HT-29 (cell line): ENCODE measurements at places on chromosomes 1 and 21.

DNA sequence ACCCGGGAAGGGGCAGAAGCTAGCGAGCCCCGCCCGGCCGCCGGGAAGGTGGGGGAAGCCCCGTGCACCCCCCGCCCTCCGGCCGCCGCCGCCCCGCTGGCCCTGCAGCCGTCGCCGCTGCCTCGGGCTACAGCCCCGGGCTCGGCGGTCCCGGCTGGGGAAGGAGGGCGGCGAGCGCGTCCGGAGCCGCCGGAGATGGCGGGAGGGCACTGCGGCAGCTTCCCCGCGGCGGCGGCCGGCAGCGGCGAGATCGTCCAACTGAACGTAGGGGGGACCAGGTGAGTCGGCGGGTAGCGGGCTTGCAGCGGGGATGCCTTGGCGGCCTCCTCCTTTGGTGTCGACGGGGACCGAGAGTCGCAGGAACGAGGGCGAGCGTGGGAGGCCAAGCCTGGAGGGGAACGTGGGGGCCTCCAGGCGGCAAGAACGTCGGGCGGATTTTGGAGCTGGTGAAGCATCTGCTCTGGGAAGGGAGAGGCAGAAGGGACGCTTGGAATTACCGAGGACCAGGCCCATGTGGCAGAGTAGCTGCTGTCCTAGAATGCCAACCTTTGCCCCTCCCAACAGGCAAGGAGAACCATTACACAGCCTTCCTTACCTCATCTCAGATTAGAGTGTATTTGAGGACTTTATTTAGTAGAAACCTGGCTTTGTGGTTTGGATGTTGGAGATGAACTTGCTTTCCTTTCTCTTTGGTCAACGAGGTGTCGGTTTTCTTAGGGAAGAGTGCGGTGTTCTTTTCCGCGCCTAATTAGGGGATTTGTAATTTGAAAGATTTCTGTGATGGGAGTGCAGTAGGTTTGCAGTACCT, 591 bp downstream of the KCTD3 start:
- DNase-seq: peak; percentile 83

DNA sequence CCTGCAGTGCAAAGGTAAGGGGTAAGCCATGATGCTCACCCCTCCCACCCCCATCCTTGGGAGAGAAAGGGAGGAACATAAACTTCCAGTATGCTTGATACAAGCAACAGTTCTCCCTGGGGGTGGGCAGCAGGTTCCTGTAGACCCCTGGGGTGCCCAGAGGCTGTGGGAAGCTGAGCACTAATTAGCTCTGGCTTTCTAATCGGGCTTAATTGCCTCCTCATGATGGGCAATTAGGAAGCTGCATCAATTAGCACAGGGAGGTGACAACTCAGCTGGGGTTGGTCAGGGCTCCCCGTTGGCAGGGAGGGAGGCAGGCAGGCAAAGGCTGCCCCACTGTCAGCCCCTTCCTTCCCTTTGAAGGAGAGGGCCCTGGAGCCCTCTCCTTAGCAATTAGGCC, 15.7 kb upstream of the LMNA start:
- no peak for DNase-seq

GRCh38 chr1:30732277-30732996, 9.1 kb upstream of the MATN1 start:
- DNase-seq: no peak

DNA sequence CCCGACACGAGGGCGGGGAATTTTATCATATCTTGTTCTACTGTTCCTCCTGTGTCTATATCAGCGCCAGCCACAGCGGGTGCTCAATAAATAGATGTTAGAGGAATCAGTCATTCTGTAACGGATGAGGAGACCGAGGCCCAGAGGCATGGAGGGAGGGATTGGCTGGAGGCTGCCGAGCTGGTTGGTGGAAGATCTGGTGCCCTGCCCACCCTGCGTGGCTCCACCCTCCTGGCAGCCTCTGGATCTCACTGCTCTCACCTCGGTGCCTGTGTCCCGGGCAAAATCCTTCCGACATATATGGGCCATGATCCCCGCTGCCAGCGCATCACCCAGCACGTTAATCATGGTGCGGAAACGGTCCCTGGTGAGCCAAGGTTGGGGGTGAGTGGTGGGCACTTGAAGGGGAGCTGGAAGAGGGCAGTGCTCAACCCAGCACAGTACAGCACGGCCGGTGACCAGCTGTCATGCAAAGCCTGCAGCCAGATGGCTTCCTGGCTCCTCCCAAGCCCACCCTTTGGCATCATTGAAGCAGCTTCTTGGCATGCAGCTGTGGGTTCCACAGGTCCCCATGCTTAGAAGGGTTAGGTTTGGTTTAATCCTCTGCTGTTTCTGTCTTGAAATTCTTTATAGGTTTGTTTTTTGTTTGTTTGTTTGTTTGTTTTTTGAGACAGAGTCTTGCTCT, 26.7 kb downstream of the PODN start:
- peak; percentile 61 for DNase-seq

DNA sequence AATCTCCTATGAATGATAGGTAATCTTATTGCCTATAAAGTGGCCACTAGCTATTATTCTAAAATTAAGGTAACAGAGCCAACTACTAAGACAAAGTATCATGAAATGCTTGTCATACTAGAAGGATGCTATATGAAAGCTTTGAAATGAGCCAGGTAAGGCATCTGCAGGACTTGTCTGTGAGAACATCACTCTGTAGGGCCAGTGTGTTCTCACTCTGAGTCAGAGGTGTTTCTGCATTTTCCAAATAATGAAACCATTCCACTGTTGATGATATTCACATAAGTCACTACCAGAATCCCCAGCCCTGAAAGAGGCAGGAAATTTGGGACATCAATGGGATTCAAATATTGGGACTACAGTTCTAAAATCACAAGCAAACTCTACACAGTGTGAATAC, 25.8 kb upstream of the GBP5 start:
- DNase-seq: no peak

GRCh38 chr1:26838474-26839338, 12.2 kb downstream of the ZDHHC18 start:
- DNase-seq: no peak

DNA sequence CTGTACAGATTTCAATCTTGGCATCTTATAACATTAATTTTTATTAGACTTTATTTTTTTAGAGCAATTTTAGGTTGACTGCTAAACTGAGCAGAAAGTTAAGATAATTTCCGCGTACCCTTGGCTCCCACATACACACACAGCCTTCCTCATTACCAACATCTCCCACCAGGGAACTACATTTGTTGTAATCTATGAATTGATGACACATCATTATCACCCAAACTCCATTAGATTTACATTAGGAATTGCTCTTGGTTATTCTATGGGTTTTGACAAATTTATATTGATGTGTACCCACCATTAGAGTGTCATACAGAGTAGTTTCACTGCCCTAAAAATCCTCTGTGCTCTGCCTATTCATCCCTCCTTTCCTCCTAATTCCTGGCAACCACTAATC, 56.4 kb upstream of the GRIK3 start:
- DNase-seq: no peak

GRCh38 chr1:167957710-167958109, 20.8 kb upstream of the MPC2 start:
- no peak for DNase-seq

GRCh38 chr1:216332462-216332861, 90.8 kb downstream of the USH2A start:
- no peak for DNase-seq

DNA sequence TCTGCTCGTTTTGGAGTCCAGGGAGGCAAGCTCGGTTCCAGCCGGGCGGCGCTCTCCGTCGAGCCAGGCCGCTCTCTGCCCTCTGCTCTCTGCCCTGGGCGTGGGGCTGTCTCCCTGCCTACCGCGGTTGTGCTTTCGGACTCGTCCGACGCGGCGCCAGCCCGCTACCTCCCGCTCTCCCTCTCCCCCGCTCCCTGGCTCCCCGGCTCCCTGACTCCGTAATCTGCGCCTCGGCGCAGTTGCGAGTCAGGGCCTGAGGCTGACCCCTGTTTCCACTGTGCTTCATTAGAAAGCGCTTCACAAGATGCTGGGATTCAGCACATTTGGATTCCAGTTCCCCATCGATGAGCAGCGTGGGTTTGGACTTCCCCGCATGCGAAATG, 2.2 kb downstream of the SOX13 start:
- peak; percentile 42 for DNase-seq

DNA sequence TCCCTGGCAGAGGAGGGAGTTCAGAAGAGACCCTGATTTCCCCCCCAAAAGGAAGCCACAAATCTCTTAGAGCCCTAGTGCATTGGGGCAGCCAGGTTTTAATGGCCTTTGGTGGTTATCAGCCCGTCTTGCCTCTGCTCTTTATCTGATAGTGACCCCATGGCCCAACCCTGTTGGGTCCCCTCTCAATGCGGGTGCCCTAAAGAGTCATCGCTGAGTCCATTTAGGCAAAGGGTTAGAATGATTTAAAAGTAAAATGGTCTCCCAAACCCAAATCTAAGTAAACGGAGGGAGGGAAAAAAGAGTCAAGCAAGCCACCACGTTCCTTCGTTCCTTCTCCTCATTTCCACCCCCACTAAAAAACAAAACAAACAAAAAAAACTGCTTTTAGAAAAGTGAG, 164.0 kb downstream of the RUNX1 start:
- DNase-seq: peak; percentile 47

DNA sequence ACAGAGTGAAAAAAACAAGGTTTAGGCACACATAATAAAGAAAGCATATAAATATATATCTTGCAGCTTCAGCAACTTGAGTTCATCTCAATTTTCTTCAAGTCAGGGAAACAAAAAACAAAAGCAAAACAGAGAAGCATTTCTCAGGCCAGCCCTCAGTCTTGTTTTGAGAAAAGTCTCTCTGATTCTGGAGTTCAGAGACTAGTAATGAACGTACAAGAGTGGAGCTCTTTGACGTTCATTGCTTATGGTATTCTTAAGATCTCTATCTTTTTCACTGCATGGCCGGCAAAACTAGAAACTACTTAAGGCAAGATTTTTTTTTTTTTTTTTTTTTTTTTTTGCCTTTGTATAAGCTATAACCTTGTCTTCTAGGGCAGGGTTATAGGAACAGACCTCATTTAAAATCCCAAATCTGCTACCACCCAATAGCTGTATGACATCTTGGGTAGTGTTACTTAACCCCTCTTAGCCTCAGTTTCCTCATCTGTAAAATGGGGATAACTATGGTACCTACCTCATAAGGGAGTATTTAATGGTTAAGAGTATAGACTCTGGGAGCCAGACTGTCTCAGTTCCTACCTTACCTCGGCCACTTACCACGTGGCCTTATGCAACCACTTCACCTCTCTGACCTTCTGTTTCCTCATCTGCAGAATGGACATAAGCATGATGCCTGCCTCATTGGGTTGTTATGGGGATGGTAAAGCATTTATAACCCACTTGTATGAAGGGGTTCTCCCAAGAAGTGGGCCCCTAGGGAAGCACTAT, 33.6 kb downstream of the LMO4 start:
- DNase-seq: no peak

- DNase-seq: no peak
Measured at GRCh38 chr1:234388094-234388493, 14.8 kb downstream of the COA6 start.

- no peak for DNase-seq
Measured at GRCh38 chr1:4215391-4215790, 315.3 kb upstream of the C1orf174 start.

GRCh38 chr1:163709636-163710035, 387.9 kb downstream of the NUF2 start:
- DNase-seq: no peak

DNA sequence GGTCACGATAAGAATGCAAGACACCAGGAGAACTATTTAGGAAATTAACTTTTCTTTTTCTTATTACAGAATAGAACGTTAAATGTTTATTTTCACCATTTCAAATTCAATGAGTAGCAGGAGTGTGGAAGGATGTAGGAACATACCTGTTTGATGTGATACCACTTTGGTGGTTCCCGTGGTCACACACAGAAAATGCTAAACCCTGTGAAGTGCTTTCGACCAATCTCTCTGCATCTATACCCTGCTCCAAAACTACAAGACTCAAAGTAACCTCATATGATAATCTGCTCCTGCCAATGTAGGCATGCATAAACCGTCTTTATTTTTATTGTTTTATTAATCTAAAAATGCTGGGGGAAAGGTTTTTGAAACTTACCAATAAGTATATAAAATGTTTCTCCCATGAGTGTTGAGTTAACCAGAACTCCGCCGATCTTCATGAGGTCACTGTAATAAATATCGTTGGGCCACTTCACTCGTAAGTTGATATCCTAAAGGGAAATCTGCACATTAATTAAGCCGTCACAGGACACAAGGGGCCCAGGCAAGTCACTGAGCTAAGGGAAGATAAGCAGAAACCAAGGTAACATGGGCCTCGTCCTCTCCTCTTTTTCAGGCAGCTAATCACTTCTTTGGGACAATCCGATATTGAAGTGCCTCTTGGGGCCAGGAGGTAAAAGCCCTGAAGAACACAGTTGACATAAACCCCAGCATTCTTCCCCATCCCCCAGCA, 60.6 kb downstream of the SIM2 start:
- no peak for DNase-seq

GRCh38 chr1:186620566-186621350, 59.5 kb downstream of the PTGS2 start:
- no peak for DNase-seq

GRCh38 chr1:20266642-20267041, 24.0 kb upstream of the VWA5B1 start:
- DNase-seq: no peak

DNA sequence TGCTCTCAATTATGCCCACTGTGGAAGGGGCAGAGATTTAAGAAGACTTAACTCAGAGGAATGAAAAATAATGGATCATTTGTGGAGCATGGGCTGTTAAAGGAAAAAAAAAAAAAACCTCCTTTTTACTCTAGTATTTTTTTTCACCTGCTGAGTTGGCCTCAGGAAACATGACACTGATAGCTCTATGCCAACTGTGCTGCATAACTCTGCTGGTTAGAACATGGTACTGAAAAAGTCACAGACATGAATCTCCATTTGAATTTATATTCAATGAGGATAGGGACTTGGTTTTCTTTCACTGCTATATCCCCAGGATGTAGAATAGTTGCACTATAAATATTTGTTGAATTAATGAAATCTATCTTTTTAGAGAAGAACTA, 86.1 kb upstream of the KIAA0040 start:
- no peak for DNase-seq
